ENCODE measurements at places on chromosomes 11 and 22.

DNA sequence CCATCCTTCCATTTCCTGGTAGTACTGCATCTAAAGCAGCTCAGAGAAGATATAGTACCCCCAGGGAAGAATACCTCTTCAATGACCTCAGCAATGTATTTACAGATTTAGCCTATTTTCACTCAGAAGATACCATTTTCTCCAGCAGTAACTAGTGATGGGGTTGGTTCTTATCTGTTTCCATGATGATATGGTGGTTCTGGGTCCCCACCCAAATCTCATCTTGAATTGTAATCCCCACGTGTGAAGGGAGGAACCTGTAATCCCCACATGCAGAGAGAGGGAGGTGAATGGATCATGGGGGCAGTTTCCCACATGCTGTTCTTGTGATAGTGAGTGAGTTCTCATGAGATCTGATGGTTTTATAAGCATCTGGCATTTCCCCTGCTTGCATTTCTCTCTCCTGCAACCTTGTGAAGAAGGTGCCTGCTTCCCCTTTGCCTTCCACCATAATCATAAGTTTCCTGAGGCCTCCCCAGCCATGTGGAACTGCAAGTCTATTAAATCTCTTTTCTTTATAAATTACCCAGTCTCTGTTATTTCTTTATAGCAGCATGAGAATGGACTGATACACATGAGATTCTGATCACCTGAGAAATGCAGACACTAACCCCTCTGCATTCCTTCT, 139.2 kb downstream of the CCDC81 start:
- no peak for DNase-seq

- DNase-seq = no peak
Observed at GRCh38 chr11:48880021-48880441, 103.7 kb downstream of the TRIM51G start.

GRCh38 chr11:68266121-68266891, 5.5 kb downstream of the C11orf24 start:
- no peak for DNase-seq

GRCh38 chr11:36558571-36559413, 9.0 kb upstream of the RAG1 start:
- no peak for DNase-seq

GRCh38 chr11:12259956-12260355, 117.4 kb upstream of the PARVA start:
- no peak for DNase-seq

- peak; percentile 45 for DNase-seq
Observed at GRCh38 chr11:118437208-118438125, 1.2 kb downstream of the KMT2A start.

DNA sequence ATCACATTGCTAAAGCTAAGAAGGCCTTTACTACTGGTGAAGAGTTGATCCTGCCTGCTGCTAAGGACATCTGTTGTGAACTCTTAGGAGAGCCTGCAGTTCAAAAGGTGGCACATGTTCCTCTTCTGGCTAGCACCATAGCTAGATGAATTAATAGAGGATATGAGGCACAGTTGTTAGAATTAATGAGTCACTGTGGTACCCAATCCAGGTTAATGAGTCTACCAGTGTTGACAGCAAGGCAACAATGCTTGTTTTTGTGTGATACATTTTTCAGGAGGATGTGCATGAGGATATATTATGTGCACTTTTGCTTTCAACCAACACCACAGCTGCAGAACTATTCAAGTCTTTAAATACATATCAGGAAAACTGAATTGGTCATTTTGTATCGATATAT, 12.0 kb downstream of the C11orf58 start:
- DNase-seq = no peak

- DNase-seq = no peak
Observed at GRCh38 chr11:75471176-75471973, 38.4 kb upstream of the KLHL35 start.

GRCh38 chr11:133081730-133082452, 450.4 kb downstream of the OPCML start:
- DNase-seq = no peak

GRCh38 chr11:2348986-2349385, 28.1 kb upstream of the CD81 start:
- no peak for DNase-seq

GRCh38 chr22:17159504-17159951, 451 bp upstream of the HDHD5 start:
- DNase-seq = peak; percentile 20

GRCh38 chr11:20790622-20791021, 121.2 kb downstream of the NELL1 start:
- DNase-seq = no peak

GRCh38 chr11:2107941-2108630, 31.1 kb downstream of the IGF2 start:
- no peak for DNase-seq

DNA sequence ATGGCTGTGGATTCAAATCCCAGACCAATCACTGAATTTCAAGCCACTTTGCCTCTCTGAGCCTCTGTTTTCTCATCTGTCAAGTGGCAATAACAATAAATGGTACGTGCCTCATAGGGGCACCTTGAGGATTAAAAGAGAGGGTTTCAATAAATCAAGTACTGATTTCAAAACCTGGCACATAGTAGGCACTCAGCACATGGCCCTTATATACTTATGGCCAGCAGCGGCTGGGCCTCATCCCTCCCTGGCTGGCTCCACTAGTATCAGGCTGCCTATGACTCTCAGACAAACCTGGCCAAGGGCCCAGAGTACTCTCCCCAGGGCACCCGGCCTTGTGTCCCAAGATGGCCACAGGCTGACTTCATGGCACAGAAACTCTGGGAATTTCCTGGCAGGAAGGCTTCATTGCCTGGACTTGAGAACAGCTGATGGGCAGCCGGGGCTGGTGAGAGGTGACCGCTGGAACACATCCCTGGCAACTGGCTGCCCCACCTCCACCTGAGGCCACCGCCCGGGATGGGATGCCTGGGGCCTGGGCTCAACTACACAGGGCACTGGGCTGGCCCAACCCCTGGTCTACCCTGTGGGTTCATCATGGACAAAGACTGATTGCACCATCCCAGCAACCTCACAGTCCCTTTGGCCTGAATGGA, 3.4 kb downstream of the FADS3 start:
- no peak for DNase-seq

DNA sequence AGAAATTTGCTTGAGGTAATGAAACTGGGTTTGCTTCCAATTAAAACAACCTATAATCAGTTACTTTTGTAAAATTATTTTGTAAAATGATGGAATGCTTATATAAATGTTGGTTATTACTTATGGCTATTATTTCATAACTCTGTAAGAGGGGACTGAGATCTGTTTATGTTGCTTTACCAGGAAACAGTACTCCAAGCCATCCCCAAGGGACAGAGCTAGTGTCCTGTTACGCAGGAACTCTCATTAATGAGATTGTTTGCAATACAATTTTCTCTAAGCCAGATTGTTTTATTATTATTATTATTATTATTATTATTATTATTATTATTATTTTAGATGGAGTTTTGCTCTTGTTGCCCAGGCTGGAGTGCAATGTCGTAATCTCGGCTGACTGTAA, 2.3 kb upstream of the NOX4 start:
- DNase-seq = no peak

All from activated CD4-positive, alpha-beta T cell treated with anti-CD3 and anti-CD28 coated beads, Interleukin-2, amount 50 U/mL, for 1 hour (primary cell).